ENCODE measurements at places on chromosomes 2 and 18. TPM values are rescaled to one million over a fixed set of nuclear protein-coding genes. Genes with fewer than 3 reads are reported as not detected.

The RESP18 gene
- not detected for total RNA-seq

The DPYSL5 gene
- not detected for total RNA-seq

The SCN1A gene
- total RNA-seq: not detected

The CYS1 gene
- total RNA-seq: 0.37 TPM

The ALPP gene
- not detected for total RNA-seq

The PSMA8 gene
- total RNA-seq: not detected

The SLC14A1 gene
- 135 TPM for total RNA-seq

The IFIH1 gene
- total RNA-seq: 5.6 TPM

The SALL3 gene
- not detected for total RNA-seq

The ARHGAP15 gene
- not detected for total RNA-seq

The WIPF1 gene
- total RNA-seq: 8.9 TPM

The HTR2B gene
- 2.1 TPM for total RNA-seq

The ATRAID gene
- total RNA-seq: 128 TPM

The LONRF2 gene
- 0.32 TPM for total RNA-seq

The CFC1 gene
- not detected for total RNA-seq

The RAB6C gene
- not detected for total RNA-seq

The NFATC1 gene
- total RNA-seq: 4.2 TPM

The METTL4 gene
- total RNA-seq: 9.3 TPM

The GATA6 gene
- total RNA-seq: 69.8 TPM

The CRYBA2 gene
- total RNA-seq: not detected

The ALLC gene
- not detected for total RNA-seq

The C2orf74 gene
- total RNA-seq: 10.1 TPM

The IL36G gene
- not detected for total RNA-seq

The GRHL1 gene
- total RNA-seq: 0.59 TPM

The EDAR gene
- total RNA-seq: not detected

The POU3F3 gene
- total RNA-seq: not detected

The EPHA4 gene
- 34.4 TPM for total RNA-seq

The GKN1 gene
- total RNA-seq: not detected

The AGPS gene
- 64.7 TPM for total RNA-seq

Measured in smooth muscle cell of the umbilical artery (primary cell).